ENCODE measurements at places on chromosomes 12 and 14.

- peak; percentile 51 for DNase-seq
Measured at GRCh38 chr12:78560633-78561032, 303.9 kb upstream of the SYT1 start.

- no peak for DNase-seq
Measured at GRCh38 chr12:102043928-102044327, 17.9 kb downstream of the WASHC3 start.

- no peak for DNase-seq
Measured at GRCh38 chr12:3542911-3543310, 51.9 kb downstream of the PRMT8 start.

DNA sequence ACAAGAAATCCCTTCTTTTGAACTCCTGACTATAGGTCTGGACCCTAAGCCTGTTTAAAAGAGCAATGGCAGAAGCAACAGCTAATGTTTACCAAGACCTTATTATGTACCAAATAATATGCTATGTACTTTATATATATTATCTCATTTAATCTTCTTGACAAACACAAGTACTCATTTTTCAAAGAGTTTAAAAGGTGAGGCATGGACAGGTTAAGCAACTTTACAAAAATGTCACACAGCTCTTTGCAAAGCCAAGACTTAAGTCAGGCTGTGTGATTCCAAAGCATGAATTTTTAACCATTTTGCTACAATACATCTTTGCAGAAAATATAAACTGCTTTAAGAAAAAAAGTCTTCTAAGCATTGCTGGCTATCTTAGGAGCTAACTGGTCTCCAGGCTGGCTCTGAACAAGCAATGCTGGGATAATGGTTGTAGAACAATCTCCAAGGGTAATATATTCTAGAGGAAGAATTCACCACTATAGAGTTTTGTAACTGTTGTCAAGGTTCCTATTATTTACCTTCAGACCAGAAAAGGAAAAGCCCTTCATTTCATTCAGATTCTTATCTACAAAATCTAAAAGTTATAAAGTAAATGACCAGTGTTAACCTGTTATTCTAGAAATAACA lies 22.1 kb downstream of the SYNJ2BP start:
- DNase-seq = no peak

DNA sequence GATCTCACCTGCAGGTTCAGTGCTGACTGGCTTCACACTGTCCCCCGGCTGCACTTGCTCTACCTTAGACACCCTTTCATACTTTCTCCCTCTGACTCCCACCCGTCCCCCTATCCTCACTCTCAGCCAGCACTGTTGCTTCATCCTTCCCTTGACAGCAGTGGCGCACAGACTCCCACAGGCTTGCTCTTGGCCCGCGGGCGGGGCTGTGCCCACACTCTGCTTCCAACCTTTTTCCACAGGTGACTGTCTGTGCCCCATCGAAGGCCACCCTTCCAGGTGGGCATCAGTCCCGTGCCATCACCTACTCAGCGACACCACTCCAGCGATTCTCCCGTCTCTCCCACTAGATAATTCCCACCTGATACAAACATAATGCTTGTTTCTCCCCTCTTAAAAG lies 1.0 kb upstream of the RPS6KL1 start:
- no peak for DNase-seq

DNA sequence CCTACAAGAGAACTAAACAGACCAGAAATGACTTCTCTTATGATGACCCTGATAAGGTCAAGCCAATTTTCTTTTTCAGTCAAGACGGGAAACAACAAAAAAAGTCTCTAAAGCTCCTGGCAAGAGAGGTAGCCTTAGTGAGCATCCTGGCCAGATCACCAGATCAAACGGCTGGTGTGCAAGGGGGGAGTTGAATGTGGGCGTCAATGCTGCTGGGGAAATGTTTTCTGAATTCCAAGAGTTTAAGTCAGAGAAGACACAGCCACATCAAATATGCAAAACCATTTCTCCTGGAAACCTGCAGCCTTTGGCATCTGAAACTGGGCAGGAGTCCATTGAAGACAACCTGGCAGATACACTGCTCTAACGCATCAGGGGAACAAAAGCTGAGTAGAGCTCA lies 16.0 kb upstream of the SELPLG start:
- DNase-seq = no peak

DNA sequence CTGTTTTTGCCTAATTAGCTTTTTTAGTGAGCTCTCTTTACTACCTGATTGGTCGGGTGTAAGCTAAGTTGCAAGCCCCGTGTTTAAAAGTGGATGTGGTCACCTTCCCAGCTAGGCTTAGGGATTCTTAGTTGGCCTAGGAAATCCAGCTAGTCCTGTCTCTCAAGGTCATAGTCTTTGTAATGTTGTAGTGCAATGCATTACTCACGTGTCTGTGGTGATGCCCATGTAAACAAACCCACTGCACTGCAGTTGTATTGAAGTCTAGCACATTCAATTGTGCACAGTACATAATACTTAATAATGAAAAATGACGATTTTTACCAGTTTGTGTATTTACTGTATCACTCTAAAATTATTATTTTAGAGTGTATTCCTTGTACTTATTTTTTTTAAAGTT lies 335.5 kb downstream of the NUAK1 start:
- no peak for DNase-seq

GRCh38 chr14:53183611-53184010 lies 30.5 kb upstream of the DDHD1 start:
- no peak for DNase-seq

- no peak for DNase-seq
Measured at GRCh38 chr12:3718100-3718499, 34.8 kb downstream of the CRACR2A start.

DNA sequence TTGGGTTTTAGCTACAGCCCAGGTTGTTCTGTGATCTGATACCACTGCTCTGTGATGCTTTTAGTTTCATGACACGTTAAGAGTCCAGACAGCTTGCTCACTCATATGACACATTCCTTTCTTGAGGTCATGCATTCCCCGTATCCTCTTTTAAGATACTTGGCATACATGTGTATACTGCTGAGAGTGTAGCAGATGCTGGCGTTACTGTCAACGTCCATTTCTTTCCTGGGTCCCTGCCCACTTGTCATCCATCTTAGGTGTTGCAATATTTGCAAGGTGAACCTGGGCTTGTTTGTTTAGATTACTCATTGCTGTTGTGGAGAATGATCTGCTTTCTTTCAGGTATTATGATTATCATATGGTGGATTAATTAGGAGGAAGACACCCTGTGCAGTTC lies 9.1 kb upstream of the EMP1 start:
- DNase-seq = no peak

DNA sequence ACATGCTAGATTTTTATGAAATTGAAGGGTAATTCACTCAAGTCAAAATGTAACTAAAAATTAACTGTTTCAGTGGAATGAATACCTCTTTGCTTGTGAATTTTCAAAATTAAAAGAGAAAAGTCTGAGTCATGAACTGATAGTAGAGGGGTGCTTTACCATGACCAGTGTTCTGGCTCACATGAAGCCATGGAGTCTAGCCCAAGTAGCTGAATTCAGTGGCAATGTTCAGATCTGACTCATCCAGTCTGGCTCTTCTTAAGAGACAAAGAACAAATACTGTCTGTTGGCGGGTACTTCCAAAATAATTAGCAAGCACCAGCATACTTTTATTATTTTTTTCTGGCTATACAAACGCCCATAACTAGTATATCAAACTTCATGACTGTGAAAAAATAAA lies 366.3 kb upstream of the GARIN6 start:
- DNase-seq = no peak

DNA sequence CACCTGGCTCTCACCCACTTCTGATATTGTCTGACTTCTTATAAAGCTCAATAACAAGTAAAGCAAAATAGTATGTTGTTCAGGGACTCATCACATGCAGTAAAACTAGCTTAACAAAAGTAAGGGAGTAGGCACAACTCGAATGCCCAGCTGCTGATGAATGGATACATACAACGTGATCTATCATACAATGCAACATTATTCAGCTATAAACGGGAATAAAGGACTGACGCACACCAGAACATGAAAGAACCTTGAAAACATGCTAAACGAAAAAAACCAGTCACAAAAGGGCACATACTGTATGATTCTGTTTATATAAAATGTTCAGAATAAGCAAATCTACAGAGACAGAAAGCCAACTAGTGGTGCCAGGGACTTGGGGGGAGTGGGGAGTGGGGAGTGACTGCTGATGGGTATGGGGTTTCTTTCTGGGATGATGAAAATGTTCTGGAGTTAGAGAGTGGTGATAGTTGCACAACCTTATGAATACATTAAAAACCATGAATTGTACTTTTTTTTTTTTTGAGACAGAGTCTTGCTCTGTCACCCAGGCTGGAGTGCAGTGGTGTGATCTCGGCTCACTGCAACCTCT lies 11.1 kb downstream of the PLBD2 start:
- no peak for DNase-seq

- DNase-seq = no peak
Measured at GRCh38 chr12:97672870-97673269, 210.3 kb downstream of the RMST start.

GRCh38 chr12:64610660-64611340 lies 505 bp downstream of the RASSF3 start:
- no peak for DNase-seq

Measured in NCI-H524 treated with DMSO at 0.1 percent for 48 hours (cell line).